Hepatocyte (in vitro differentiated cells): ENCODE measurements at places on chromosomes 1 and 21. TPM values are rescaled to one million over a fixed set of nuclear protein-coding genes. Genes with fewer than 3 reads are reported as not detected.

Gene PCSK9
- 20.3 and 23.5 TPM in 2 replicates for total RNA-seq

Gene SRRM1
- 52.5 and 61.6 TPM in 2 replicates for total RNA-seq

Gene KRTAP20-4
- total RNA-seq: not detected in 2 replicates

Gene TDRD10
- total RNA-seq: 0.20 TPM in 1 of 2 replicates, not detected in the other

- H3K36me3 ChIP-seq: no peaks in the 10 kb centered on the region
- peak; percentile 58 for DNase-seq
- H3K4me3 ChIP-seq: no peak overlapping the region
- H3K4me1 ChIP-seq: peaks cover 16% of the 10 kb centered on the region
- peak overlapping the region; percentile 48 for H3K27ac ChIP-seq
Measured at GRCh38 chr1:19398309-19398760, 86.2 kb downstream of the SLC66A1 start.

GRCh38 chr1:92473781-92474495 lies 12.8 kb downstream of the GFI1 start:
- no peak overlapping the region for H3K27ac ChIP-seq
- H3K27me3 ChIP-seq: peaks cover 67% of the 10 kb centered on the region
- DNase-seq: no peak
- no peaks in the 10 kb centered on the region for H3K4me1 ChIP-seq

GRCh38 chr1:24900985-24901781 lies 28.9 kb downstream of the RUNX3 start:
- H3K27ac ChIP-seq: no peak overlapping the region
- H3K36me3 ChIP-seq: no peaks in the 10 kb centered on the region
- H3K27me3 ChIP-seq: no peaks in the 10 kb centered on the region
- H3K4me1 ChIP-seq: peaks cover 8% of the 10 kb centered on the region
- H3K4me3 ChIP-seq: no peak overlapping the region

DNA sequence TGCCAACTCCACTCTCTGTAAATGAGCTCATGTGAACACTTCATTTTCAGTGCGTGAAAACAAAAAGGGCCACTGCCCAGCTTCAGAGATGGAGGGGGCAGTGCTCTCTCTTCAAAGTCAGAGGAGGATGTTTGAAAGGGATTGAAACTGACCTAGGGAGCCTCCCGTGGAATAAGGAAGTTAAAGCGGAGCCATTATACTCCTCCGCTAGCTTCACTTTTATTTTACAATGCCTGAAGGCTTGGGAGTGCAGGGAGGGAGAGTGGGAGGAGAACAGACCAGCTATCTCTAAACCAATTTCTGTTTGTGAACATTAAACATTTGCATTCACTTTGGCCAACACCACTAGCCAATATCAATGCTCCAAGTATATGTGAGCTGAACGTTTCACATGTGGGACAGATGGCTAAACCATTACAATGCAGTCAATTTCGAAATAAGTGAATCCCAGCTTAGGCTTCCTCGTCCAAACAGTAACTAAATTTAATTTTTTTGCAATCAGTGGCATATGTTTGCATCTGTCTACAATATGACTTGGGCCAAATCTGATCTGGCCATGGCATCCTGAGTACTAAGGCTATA lies 126.9 kb downstream of the ESRRG start:
- H3K4me1 ChIP-seq: no peaks in the 10 kb centered on the region
- no peaks in the 10 kb centered on the region for H3K27me3 ChIP-seq
- no peak for DNase-seq
- no peak overlapping the region for H3K27ac ChIP-seq
- no peak overlapping the region for H3K4me3 ChIP-seq
- H3K36me3 ChIP-seq: no peaks in the 10 kb centered on the region

GRCh38 chr1:118253053-118253915 lies 68.3 kb upstream of the SPAG17 start:
- no peak for DNase-seq
- H3K27me3 ChIP-seq: no peaks in the 10 kb centered on the region
- no peaks in the 10 kb centered on the region for H3K4me1 ChIP-seq
- no peaks in the 10 kb centered on the region for H3K36me3 ChIP-seq
- no peak overlapping the region for H3K4me3 ChIP-seq

DNA sequence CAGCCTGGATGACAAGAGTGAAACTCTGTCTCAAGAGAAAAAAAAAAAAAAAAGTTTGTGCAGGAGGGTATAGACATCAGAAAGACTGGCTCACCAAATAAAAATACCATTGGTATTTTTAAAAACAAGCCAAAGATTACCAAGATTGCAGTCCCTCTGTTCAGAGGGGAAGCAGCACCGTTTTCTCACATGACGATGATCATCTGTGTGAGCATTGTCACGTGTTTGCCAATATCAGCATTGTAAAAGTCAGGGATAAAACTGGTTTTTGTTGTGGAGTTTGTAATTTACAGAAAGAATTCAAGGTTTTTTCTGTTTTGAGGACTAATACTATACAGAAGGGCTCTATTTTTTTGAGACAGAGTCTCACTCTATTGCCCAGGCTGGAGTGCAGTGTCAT lies 26.5 kb downstream of the ZNF362 start:
- no peaks in the 10 kb centered on the region for H3K4me1 ChIP-seq
- DNase-seq: no peak
- no peaks in the 10 kb centered on the region for H3K36me3 ChIP-seq
- H3K27ac ChIP-seq: no peak overlapping the region

- no peak overlapping the region for H3K4me3 ChIP-seq
- H3K27me3 ChIP-seq: no peaks in the 10 kb centered on the region
- H3K4me1 ChIP-seq: peaks cover 5% of the 10 kb centered on the region
- DNase-seq: no peak
Measured at GRCh38 chr1:1069711-1070676, 4.1 kb downstream of the RNF223 start.

- DNase-seq: peak; percentile 83
- H3K27me3 ChIP-seq: no peaks in the 10 kb centered on the region
- H3K4me3 ChIP-seq: no peak overlapping the region
- no peaks in the 10 kb centered on the region for H3K36me3 ChIP-seq
- no peak overlapping the region for H3K27ac ChIP-seq
Measured at GRCh38 chr1:202599669-202600431, 110.4 kb downstream of the SYT2 start.

DNA sequence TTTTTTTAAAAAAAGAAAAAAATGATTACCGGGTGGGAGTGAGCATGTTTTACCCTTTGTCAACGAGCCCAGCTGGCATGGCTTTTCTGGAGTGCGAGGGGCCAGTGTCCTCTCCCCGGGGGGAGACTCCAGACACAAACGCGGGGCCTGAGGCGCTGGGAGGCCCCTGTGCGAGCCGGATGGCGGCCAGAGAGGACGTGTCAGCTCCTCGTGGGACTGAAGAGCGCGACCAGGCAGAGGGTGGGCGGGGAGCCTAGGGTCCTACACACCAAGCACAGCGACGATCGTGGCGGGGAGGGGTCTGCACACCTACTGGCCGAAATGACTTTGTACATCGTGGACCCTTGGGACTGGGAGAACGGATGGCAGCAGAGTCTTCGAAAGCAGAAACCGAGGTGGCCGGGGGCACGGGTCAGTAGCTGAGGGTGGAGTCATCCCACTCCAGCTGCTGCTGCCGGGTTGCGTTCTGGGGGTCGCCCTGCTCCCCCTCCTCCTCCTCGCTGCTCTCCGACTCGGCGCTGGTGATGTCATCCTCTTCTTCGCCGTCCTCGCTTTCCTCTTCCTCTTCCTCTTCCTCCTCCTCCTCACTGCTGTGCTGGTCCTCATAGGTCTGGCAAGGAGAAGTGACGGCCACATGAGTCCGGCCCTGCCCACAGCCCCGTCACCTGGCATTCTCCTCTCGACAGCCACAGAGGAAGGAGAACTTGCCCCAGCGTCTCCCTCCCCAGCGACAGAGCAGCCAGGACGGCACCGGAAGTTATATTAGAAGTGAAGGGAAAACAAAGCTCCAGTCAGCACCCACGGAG lies 78.8 kb downstream of the PIK3CD start:
- no peaks in the 10 kb centered on the region for H3K36me3 ChIP-seq
- H3K4me1 ChIP-seq: no peaks in the 10 kb centered on the region
- H3K27me3 ChIP-seq: no peaks in the 10 kb centered on the region
- no peak overlapping the region for H3K27ac ChIP-seq

- no peak overlapping the region for H3K4me3 ChIP-seq
- H3K4me1 ChIP-seq: peaks cover 4% of the 10 kb centered on the region
- peak; percentile 62 for DNase-seq
- no peak overlapping the region for H3K27ac ChIP-seq
- H3K27me3 ChIP-seq: no peaks in the 10 kb centered on the region
- no peaks in the 10 kb centered on the region for H3K36me3 ChIP-seq
Measured at GRCh38 chr1:93874025-93874651, 4.9 kb downstream of the DNTTIP2 start.

GRCh38 chr1:242886137-242886536 lies 361.6 kb upstream of the PLD5 start:
- H3K4me1 ChIP-seq: no peaks in the 10 kb centered on the region
- H3K27ac ChIP-seq: no peak overlapping the region
- DNase-seq: peak; percentile 18

GRCh38 chr1:208652296-208653160 lies 408.3 kb upstream of the PLXNA2 start:
- no peaks in the 10 kb centered on the region for H3K36me3 ChIP-seq
- no peak overlapping the region for H3K4me3 ChIP-seq
- H3K4me1 ChIP-seq: no peaks in the 10 kb centered on the region
- peak; percentile 81 for DNase-seq
- no peaks in the 10 kb centered on the region for H3K27me3 ChIP-seq

GRCh38 chr21:46062471-46063211 lies 35.3 kb upstream of the COL6A2 start:
- H3K4me1 ChIP-seq: peaks cover 29% of the 10 kb centered on the region
- no peaks in the 10 kb centered on the region for H3K36me3 ChIP-seq
- no peak overlapping the region for H3K4me3 ChIP-seq
- no peaks in the 10 kb centered on the region for H3K27me3 ChIP-seq

- H3K4me3 ChIP-seq: no peak overlapping the region
- no peaks in the 10 kb centered on the region for H3K36me3 ChIP-seq
- H3K27me3 ChIP-seq: no peaks in the 10 kb centered on the region
- peak overlapping the region; percentile 88 for H3K27ac ChIP-seq
Measured at GRCh38 chr21:44878053-44878982, 4.8 kb upstream of the PTTG1IP start.

DNA sequence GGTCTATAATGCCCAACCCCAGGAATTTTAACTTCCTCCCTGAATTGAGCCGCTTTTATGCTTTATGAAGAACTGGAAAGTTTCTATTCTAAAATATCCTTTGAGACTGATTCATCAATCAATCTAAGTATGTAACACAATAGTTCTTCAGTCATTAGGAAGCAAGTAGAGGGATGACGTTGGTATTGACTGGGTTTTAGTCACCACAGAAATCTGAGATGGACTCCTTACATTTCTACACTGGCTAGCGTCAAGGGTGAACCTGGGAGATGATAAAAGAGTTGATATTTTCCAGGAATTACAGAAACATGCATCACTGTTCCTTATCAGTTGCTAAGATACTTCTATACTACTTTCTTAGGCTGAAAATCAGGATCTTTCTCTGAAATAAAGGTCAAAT lies 308.0 kb downstream of the HMCN1 start:
- H3K4me3 ChIP-seq: no peak overlapping the region
- no peaks in the 10 kb centered on the region for H3K36me3 ChIP-seq
- no peak overlapping the region for H3K27ac ChIP-seq
- DNase-seq: no peak
- H3K4me1 ChIP-seq: no peaks in the 10 kb centered on the region

DNA sequence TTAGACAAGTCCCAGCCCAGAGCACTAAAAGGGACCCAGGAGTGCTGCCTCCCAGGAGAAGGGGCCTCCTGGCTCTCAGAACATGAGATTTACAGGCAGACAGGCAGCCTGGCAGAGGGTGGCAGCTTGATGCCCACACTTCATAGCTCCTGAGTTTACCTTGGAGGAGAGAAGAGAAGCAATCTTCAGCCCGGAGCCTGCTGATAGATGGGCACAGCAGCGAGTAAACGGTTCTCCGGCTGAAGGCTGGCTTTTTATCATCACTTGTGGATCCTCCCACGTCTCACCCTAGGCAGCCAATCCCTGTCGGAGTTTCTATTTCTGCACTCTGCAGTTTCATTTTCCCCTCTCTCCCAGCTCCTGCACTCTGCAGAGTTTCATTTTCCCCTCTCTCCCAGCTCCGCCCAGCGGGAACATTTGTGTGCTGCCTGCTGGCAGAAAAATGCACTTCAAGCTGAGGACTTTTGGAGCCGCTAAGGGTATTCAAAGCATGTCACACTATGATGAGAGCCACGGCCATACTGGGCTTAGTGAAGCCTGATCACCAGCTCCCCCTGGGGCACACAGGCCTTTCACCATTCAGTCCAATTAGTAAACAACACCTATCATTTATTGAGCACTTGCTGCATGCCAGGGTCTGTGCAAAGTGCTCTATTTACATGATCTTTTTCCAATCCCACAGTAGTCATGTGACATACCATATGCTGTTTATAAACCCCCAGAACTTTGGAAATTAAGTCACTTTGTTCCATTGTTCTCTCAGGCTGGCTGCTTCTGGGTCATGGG lies at the start of gene IFI6:
IFI6 (minus strand) TSS at position 229 of the 786 bp plus-strand sequence. CDS start 2,878 bp downstream, outside the sequence.
- H3K27ac ChIP-seq: peak within 1 kb of the TSS; percentile 89
- DNase-seq: peak; percentile 95
- H3K27me3 ChIP-seq: no peaks in the 10 kb centered on the region

DNA sequence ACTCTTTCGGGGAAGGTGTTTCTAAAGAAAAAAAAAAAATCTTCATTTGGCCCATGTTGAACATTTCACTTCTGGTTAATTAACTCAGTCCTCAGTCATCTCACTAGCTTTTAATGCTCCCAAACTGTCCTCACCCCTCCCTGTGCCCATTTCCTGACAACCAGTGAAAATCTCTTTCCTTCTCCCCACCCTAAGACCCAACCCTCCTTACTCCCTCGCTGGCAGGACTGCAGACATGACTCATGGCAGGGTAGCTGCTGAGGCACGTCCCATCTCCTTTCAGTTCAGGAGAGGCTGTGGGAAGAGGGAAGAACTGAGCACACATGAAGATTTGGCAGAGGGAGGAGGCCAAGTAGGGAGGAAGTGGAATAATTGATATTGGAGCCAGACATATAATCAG lies 12.6 kb downstream of the PKP1 start:
- no peaks in the 10 kb centered on the region for H3K27me3 ChIP-seq
- no peak overlapping the region for H3K27ac ChIP-seq
- no peak for DNase-seq
- no peaks in the 10 kb centered on the region for H3K36me3 ChIP-seq

DNA sequence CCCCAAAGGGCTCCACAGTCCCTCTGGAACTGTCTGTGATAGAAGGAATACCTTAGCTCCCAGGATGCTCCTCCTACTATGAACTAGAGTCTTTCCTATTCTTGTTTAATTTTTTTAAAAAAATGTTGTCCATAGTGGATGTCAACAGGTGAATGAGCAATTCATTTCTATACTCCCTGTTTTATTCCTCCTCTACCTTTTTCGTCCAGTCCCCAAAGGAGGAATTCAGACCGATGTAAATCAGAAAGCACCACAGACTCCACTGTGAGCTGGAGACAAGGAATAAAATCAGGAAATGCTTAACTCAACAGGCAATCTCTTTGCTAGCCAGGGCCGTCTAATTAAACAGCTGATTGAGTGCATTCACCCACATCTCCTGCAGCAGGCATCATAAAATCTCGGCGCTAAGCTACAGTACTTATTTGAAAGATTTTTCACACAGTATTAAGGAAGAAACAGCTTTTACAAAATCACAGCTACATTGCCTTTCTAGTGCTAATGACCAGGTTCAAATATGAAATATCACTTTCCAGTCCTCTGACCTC lies 381.6 kb downstream of the SIPA1L2 start:
- no peaks in the 10 kb centered on the region for H3K4me1 ChIP-seq
- DNase-seq: no peak
- H3K36me3 ChIP-seq: no peaks in the 10 kb centered on the region
- H3K27ac ChIP-seq: no peak overlapping the region
